ENCODE measurements at places on chromosomes 6 and 20.

- no peak for DNase-seq
These were observed 82.5 kb downstream of the TXNDC5 start for GRCh38 chr6:7828124-7828523.

GRCh38 chr6:157711060-157711459, 112.0 kb upstream of the SNX9 start:
- DNase-seq: no peak

DNA sequence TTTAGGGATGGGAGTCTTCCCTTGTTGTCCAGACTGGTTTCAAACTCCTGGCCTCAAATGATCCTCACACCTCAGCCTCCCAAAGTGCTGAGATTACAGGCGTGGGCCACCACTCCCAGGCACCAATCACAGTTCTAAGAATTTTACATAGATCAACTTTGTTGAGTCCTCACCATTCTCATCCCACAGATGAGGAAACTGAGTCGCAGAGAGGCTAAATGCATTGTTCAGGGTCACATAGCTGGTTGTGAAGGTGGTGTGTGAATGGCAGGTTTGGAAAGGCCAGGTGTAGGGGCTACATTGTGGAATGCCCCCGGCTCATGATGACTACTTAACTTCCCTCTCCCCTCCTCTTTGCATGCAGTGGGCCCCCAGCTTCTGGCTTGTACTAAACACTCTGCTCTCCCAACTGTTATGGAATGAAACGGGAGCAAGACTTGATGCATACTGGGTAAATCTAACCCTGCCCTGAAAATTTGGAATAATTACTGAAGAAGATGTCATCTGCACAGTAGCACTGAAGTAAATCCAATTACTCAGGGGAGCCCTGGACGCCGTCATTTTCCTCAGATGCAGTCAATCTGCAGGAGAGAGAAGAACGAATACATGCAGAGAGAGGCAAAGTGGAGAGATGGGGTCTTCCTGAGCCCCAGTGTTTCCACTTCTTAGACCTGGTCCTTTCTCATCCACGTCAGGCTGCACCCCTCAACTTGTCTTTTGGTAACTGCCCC, 102.3 kb upstream of the ZNF217 start:
- DNase-seq: no peak

DNA sequence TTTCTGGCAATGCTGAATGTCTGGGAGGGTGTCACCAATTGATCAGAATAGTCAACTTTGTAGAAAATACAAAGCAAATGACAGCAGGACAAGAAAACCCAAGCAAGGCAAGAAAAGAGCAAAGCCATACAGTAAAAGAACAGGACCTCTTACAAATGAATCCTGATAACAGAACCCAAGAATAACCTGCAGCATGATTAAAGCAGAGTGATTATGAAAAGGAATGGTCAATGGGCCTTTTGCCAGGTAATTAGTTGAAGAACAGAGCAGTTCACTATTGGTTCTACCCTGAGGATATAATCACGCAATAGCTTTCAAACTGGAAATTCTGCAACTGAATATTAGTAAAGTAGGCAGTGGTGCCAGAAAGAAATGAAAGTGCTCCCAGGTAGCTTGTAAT, 319.8 kb downstream of the FRK start:
- DNase-seq: no peak

DNA sequence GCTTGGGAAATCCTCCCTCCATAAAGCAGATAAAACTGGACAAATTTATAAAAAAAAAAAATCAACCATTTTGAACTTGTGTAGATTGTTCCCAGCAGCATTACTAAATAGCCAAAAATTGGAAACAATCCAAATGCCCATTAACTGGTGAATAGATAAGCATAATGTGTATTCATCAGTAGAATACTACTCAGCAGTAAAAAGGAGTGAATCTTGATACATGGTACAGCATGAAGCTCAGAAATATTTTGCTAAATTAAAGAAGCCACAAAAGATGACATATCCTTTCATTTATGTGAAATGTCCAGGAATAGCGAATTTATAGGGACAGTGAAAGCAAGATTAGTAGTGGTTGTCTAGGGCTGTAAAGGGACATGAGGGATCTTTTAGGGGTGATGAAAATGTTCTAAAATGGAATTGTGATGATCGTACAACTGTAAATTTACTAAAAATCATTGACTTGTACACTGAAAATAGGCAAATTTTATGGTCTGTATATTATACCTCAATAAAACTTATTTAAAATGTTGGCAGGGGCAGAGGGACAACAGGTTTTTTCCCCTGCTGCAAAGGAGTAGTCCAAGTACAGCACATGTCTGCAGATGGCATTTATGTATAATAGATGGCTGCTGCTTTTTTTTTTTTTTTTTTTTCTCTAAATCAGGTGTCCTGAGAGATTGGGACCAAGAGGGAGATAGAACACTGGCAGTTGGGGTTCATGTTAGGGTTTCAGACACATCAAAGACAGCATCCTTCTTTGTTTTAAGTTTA, 59.5 kb downstream of the CBFA2T2 start:
- DNase-seq: no peak

- no peak for DNase-seq
These were observed 1.6 kb upstream of the RPF2 start for GRCh38 chr6:110980227-110980626.

DNA sequence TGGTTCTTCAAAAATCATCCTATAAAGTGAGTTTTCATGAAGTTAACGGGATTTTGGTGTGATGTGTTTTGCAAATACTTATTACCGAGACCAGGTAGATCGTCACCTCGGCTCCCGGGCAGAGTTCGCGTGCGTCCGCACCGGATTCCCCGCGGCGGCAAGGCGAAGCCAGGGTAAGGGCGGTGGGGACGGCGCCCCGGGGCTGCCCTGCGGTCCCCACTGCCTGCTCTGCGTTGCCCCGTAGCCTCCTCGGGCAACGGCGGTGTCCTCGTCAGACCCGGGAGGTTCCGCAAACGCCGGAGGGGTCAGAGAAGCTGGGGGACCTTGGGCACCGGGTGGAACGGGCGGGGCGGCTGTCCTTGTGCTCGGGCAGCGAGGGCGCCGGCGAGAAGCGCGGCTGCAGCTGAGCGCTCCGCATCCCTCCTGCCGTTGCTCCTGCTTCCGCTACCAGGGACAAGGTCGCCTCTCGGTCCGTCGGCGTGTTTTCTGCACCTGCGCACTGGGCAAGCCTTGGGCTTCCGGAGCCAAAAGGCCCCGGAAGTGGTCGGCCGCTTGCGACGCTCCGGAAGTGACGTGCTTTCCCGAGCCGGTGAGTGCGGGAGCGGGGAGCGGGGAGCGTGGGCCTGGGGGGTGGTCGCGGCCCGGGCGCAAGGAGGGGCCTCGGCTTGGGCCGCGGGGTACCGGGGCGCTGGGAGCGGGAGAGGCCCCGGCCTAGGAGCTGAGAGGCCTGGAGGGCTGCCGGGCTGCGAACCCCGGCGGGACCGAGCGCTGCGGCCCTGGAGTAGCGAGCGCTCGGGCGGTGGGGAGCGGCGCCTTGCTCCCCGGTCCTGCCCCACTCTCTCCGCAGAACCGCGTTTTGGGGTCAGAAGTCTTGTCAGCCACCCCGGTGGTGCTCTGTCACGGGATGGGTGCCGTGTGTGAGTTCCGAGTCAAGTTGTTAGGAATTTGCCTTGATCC, at the start of gene MTG2:
Gene MTG2 (plus strand): TSS at position 560 of the 957 bp plus-strand sequence. CDS start 10,393 bp downstream, outside the sequence.
- DNase-seq: peak; percentile 94

GRCh38 chr6:64504503-64504902, 868.9 kb downstream of the PHF3 start:
- DNase-seq: no peak

DNA sequence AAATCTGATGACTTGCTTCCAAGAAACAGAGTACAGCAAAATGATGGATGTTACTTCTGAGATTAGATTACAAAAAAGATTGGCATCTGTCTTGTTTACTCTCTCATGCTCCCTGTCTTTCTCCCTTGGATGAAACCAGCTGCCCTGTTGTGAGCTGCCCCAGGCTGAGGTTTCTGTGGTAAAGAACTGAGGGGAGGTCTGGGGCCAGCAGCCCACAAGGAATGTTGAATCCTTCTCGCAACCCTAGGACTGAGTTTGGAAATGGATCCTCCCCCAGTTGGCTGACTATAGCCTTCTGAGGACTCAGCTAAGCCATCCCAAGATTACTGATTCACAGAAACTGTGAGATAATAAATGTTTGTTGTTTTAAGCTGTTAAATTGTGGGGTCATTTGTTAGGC, 5.6 kb upstream of the HECA start:
- DNase-seq: no peak

GRCh38 chr6:33684983-33685382, 26.5 kb downstream of the UQCC2 start:
- no peak for DNase-seq

DNA sequence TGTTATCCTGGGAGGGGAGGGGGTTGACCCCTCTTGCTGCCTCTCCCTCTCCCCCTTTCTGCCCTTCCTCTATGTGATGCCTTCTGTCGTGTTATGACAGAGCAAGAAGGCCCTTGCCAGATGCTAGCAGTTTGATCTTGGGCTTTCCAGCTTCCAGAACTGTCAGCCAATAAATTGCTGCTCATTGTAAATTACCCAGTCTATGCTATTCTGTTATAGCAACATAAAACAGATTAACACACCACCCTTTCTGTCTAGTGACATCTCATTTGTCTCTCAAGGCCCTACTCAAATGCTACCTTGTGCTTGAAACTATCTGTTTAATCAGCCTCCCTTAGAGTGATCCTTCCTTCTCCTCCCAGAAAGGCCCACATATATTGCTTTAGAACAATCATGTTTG, 16.4 kb upstream of the MAP3K4 start:
- no peak for DNase-seq

DNA sequence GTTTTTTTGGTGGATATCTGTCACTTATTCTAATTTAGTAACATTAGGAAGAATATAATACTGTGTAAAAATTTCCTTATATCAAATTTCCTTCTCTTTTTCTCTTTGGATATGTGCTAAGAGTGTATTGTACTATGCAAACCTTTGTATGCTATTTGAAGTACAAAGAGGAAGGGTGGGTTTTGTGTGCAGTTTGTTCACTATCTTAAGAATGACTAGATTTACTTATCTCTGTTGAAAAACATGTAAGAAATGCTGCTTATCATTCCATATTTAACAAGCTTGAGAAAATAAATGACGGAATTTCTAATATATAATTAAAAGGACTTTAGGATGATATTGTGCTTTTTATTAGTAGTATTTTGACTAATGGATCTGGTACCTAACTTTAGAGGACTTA, 13.1 kb downstream of the CD2AP start:
- DNase-seq: no peak

- no peak for DNase-seq
These were observed 83.3 kb downstream of the PLCB1 start for GRCh38 chr20:8215361-8215781.

DNA sequence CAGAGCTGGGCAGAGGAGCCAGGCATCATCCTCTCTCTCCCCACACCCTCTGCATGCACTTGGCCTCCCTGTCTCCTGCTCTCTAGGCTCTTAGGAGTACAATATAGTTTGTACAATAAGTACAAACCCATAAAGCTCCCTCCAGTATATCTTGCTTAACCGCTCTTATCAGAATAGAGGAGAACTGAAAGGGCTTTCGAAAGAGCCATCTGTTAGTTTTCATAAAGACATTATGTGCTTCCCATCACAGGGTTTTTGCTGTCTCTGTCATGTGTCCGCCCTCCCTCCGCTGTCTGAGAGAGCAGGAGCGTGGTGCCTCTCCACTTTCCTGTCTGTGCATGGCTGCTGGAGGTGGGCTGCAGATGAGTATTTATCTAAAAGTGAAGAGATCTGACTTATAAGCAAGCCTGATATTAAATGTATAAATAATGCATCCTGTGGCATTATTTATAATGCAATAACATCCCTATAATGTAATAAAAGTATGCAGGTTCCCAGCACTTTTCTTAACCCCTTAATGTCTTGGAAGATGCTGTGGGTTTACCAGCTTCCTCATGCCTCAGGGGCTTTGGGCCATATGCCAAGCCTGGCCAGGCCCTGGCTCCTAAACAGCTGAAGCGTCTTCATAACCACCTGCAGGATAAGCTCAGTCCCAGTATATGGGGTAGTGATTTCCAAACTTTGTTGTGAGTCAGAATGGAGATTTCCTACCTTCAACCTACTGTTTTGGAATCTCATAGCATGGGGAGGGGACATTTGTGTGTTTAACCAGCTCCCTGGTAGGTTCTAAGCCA, 297.1 kb downstream of the DHX35 start:
- no peak for DNase-seq

DNA sequence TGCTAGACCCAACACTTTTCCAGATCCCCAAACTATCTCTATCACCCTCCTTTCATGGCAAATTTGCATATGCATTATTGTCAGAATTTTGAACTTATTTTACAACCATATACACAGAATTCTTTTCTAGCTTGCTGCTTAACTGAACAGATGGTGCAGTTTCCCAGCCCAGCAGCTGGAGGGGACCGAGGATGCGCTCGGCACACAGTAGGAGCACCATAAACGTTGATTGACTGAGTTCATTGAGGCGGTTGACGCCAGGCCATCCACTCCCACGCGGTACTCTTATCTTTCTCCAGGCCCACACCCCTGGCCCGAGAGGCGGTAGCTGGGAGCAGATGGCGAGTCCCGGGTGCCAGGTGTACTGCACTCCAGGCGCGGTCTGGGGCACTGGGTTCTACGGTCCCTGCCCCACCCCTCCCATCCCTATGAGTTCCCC, 6.8 kb upstream of the SOX4 start:
- no peak for DNase-seq

DNA sequence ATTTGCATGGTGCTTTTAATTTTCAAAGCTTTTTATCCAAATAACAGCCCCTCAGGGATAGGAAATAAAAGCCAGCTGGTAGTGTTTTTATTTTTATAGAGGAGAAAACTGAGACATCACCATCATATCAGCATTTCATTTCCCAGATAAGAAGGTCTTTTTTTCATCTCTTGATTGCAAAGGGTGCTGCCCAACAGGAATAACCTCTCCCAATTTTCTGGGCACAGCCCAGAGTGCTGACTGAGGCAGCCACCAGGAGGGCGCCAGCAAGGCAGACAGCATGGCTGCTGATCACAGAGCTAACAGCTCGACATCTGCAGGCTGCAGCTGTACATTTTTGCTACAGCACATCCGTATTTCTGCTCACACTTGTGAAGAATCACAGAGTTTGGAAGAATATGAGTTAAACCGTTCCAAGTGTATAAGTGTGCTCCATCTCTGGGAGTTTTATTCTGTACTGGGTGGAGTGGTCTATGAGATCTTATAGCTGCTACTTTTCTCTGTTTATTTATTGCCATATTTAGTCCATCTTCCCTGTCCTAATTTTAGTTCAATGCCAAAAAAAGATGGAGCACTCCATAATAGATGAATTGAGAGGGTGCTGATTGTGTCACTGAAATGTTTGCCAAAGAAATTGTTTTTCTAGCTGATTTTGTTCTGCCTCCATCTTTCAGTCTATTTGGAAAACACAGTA, 85.5 kb upstream of the C20orf144 start:
- DNase-seq: no peak

All from left ventricle myocardium inferior (tissue), 1 donor.